SHP77 (cell line): ENCODE measurements at places on chromosomes 6 and 20.

- no peak for DNase-seq
These were observed 66.9 kb downstream of the PYGB start for GRCh38 chr20:25314497-25315417.

GRCh38 chr6:99099243-99099642, 151.5 kb upstream of the FBXL4 start:
- DNase-seq: no peak

DNA sequence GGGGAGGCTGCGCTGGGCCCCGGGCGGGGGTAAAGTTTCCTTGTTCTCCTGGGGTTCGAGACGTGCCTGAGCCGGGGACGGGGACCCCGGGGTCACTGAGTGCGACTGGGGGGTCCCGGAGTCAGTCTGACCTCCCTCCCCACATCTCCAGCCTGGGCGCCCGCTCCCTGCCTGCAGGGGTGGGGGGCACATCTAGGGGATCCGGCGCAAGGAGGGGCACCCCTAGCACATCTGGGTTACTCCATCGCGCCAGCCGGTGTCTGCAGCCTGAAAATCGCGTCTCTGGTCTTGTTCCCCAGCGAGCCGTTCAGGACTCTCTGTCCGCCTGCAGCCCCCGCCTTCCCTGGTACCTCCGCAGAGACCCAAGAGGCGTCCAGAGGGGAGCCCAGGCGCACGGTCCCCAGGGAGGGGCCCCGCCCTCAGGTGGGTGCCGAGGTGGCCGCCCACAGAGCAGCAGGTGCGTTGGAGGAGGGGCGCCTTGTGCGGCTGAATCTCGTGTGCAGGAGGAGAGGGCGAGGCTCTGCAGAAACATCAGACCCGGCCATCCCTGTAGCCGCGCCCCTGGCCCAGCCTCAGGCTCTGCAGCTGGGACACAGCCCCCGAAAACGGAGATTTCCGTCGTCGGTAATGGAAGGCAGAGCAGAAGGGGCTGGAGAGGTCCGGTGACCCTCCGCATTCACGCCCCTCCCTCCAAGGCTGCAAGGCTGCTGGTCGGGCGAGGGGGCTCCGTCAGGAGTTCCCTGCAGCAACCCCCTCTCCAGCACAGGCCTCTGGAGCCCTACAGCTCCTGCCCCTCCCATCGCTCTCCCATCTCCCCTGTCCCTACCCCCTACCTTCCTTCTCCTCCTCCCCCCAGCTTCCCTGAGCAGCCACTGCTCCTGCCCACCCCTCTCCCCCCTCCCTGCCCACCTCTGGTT, 628 bp upstream of the CHRNA4 start:
- DNase-seq: no peak

DNA sequence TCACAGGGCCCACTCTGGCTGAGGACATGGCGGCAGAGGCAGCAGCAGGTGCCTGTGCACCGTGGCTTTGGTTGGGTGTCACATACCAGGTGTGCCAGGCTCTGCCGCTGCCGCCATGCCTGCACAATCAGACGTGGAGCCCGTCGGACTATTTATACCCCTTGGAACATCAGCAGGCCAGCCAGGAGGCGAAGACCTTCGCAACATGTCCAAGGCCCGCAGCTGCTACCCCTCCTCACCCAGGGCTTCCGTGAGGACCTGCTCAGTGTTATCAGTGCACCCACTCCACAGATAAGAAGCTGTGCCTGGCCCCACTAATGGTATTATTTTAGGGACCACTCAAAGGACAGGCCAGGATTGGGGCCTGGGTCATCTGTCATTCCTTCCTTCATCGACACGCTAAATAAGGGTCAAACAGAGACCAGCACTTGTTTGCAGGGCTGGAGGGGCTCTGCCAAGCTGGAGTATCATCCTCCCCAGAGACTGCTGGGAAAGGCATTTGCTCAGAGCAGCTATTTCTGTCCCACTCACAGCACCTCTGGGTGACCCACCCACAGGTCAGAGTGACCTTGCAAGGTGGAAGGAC, 109.2 kb downstream of the BMP7 start:
- DNase-seq: no peak

DNA sequence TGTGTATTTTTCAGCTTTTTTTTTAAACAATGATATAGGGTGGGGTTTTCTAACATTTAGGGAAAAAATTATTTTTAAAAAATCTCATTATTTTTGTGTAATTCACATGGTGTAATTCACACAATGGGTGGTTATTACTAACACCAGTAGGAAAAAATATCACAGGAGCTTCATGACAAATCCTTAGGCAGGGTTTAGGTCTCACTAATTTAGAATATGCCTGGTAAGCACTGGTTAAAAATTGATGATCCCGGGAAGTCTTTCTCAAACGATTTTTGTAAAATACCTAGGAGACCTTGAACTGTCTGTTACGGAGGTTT, 29.5 kb upstream of the ZNF217 start:
- DNase-seq: no peak

GRCh38 chr20:58614984-58615760, 35.9 kb upstream of the STX16 start:
- DNase-seq: peak; percentile 35

DNA sequence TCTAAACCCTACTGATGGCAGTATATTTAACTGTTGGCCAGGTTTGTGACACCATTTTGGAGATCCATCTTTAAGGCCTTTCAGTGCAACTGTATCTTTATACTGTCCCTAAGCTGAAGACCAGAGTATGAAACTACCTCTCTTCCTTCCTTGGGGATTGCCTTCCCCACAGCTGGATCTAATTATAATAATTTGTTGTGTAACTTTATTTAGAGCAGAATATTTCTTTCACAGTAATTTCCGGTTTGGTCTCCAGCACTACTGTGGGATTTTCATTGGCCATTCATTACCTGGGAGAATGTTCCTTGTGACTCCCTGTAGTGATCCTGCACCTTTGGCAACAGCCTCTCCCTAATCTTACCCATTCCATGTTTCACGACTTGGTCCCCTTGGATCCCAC, 75.2 kb downstream of the AKAP7 start:
- DNase-seq: no peak

GRCh38 chr20:46903937-46904336, 9.3 kb downstream of the EYA2 start:
- no peak for DNase-seq

DNA sequence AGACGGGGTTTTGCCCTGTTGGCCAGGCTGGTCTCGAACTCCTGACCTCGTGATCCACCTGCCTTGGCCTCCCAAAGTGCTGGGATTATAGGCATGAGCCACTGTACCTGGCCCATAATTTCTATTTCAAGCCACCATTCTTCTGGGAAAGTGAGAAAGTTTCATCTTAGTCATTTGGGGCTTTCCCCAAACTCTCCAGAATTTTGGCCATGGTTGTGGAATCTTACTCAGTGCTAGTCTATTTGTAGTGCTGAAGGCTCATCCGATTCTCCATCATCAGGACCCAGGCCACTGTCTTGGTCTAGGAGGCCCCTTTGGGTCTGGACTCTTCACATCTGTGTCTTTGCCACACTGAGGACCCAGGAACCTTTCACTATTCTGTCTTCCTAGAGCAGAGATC, 164.9 kb downstream of the EYA2 start:
- DNase-seq: no peak

GRCh38 chr6:41280381-41281057, 6.0 kb downstream of the TREM1 start:
- DNase-seq: no peak

DNA sequence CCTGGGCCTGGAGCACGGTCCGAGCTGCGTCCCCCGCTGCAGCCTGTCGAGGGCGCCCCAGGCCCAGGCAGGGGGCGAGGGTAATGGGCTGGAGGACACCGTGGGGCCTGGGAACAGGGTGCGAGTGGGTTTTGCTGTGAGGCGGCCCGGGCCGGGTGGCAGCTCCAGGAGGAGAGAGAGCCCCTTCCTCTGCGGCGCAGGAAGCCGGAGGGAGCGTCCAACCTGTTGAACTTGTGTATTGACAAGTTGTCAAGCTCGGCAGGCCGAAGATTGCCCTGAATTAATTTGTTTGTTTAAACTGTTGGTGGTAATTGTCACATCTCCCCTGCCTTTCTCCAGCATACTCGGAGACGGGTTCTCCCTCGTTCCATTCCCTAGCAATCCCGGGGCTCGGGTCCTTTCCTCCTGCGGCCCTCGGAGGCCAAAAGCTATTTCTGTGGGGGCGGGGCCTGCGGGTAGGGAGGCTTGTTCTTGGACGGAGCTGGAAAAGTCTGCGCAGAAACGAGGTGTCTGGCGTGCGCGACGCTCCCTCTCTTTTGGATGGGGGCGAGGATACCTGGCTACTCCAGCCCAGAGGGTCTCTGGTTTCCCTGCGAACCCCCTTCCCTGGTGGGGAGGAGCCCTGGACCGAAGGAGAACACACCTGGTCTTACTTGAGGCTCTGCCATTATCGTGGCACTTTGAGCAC, 9.9 kb downstream of the NR2E1 start:
- DNase-seq: no peak

DNA sequence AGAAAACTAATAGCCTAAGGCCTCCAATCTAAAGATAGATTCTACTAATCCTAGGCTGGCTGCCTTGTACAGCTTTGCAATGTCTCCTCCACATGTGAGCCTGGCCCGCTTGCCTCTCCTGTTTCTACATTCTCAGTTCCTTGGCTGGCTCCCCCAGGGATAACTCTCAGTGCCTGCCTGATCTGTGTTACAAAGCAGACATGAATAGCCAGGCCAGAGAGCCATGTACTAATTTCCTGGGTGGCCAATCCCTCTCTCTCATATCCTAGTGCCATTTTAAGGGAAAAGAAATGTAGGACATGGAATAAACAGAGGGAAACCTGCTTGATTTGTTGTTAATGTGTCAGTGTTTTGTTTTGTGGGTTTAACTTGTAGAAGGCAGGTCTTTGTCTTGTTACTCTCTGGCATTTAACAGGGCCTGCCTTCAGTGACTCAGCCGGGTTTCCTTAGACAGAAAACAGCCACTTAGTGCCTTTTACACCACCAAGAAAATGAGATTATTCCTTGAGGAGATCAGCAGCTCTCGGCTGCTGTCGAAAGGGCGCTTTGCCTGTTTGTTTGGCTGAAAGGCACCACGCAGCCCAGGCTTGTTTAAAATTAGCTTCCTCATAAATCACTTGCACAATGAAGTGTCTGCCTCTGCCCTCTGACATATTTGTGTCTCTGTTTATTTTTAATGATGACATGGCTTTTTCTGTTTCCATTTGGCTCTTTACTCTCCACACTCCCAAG, 702.7 kb downstream of the MAFB start:
- DNase-seq: no peak

DNA sequence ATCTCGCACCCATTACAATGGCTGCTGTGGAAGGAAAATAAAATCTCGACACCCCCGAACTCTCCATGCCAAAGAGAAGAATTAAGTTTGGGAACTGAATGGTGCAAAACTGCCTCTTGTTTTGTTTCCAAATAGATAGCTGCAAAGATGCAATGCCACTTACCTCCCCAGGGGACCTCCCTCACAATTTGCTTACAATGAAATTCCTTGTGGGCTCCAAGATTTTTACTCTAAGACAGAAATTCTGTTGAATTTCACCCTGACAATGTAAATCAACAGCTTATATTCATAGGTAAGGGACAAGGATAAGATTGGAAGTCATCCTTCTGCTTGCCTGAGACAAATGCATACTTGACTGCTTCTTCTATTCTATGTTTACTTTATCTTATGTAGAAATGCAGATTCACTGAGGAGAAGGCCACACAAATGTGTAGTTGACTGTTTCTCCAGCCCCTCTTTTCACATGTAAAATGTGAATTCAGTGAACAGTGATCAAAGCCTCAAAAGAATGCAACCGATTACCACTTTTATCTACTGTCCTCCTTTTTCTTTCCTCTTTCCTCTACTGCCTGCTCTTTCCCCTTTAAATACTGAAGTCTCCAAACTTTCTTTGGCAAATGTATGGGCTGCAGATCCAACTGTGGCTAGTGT, 36.6 kb downstream of the ADGRF4 start:
- no peak for DNase-seq

DNA sequence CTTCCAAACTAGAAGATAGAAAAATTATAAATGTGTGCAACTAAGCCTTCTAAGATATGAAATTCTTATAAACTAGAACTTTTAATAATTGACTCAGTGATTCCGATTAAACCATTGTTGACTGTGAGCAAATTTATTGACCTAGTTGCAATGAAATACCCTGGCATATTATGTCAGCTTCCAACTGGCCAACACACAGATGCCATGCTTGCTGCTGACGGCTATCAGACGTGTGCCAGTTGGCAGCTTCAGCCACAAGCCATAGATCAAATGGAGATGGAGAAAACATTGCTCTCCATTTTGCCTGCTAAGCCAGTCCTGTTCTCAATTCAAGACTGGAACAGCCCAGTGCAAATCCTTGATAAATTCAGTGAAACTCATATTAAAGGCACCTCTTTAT, 101.7 kb upstream of the HDGFL1 start:
- no peak for DNase-seq

GRCh38 chr6:29829766-29830165, 2.1 kb downstream of the HLA-G start:
- DNase-seq: no peak

GRCh38 chr20:9323622-9324021, 190.8 kb upstream of the LAMP5 start:
- DNase-seq: peak; percentile 21

DNA sequence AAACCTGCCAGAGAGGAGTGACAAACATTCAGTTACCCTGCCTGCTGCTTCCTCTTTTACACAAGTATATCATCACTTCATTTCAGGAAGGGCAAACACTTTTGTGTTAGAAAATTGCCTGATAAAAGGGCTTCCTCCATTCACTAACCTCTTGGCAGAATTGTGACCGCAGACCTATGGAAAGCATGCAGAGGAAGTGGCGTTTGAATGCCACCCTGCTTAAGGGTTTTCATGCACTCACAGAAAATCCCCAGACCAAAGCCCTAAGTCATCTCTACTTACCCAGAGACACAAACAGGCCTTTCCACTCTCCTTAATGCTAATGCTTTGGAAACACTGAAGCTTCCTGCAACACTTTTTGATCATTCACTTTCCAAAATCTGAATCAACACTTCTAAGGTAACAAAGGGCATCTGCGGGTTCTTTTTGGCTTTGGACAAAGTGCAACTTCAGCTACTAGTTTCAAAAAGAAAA, 22.1 kb upstream of the RALGAPA2 start:
- no peak for DNase-seq

GRCh38 chr6:155121699-155122098, 126.6 kb downstream of the TIAM2 start:
- no peak for DNase-seq
